ENCODE measurements at places on chromosomes 7 and 10.
A peak's percentile ranks its signal among the peaks of the same experiment; 100 is the strongest.

- no peak for DNase-seq
Observed at GRCh38 chr10:10892290-10892875, 125.3 kb upstream of the CELF2 start.

DNA sequence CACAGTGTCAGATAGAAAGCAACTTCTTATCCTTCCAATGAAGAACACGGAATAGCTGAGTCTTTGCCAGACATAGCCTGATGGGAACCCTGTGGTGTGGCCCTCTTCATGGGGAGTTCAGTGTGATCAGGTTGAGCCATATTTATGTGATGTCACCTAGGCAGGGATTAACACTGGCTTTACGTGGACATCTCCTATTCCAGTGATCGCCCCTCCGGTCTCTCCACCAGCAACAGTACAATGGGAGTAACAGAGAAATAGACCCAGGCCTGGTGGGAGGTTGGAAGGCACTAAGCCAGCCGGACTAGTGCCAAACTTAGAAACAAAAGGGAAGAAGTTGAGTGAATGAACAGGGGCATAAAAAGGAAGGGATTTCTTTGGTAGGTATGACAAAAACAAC is 358.1 kb downstream of the PRPF18 start:
- DNase-seq = no peak

GRCh38 chr7:1041551-1042491 is 2.5 kb upstream of the GPR146 start:
- DNase-seq = no peak

DNA sequence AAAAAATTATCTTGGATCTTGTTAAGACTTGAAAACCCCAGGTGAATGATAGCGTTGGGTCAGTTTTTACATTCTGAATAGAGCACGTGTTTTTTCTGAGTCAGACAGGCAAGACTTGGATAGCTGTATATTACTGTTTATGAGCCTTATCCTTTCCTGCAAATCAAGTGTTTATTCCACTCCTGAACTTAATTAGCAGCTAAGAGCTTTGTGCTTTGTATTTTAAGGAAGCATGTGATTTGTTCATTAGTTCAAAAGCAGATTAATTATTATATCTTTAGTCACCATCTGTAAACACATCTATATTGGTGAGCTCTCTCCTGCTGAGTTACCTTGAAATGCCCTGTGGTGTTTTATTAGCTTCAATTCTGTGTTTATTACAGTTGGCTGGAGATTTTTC is 98.6 kb upstream of the PRPS1L1 start:
- DNase-seq = peak; percentile 97

- DNase-seq = peak; percentile 95
Observed at GRCh38 chr10:121310151-121310711, 288.0 kb downstream of the FGFR2 start.

DNA sequence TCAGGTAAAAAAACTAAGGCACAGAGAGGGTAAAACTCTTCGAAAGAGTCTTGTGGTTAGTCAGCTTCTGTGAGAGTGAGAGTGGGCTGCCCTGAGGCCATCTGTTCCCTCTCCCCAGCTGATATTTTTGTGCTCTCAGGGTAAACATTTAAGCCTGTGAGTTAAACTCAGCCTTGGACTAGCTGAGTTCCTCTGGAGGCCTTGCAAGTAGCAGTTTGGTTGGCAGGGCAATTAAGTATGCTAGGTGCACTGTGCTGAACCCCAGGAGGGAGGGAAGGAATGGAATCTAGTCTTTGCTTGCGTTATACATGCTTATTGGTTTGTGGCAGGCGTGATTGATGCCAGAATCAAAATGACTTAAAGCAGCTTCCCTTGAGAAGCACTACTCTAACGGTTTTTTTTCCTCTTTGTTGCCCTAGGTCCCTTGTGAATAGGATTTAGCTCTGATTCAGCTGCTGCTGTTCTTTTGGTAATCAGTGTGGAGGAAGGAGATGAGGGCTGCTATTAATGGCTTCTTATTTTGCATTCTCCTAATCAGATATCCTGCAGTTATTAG is 140.2 kb downstream of the AUTS2 start:
- DNase-seq = peak; percentile 93

DNA sequence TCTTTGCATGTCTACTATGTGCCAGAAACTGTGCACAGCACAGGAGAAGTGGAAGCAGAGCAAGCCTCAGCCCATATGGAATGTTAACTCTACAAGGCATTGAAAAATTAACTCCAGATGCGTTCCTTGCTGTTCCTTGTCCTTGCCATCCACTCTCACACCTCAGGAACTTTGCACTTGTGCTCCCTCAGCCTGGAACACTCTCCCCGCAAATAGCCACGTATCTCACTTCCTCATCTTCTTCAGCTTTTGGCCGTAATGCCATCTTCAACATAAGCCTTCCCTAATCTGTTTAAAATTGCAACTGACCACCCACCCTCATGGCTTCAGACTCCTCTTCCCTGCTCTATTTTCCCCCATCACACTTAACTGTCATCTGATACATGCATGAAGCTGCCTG is 83.2 kb upstream of the CAPZA2 start:
- no peak for DNase-seq

DNA sequence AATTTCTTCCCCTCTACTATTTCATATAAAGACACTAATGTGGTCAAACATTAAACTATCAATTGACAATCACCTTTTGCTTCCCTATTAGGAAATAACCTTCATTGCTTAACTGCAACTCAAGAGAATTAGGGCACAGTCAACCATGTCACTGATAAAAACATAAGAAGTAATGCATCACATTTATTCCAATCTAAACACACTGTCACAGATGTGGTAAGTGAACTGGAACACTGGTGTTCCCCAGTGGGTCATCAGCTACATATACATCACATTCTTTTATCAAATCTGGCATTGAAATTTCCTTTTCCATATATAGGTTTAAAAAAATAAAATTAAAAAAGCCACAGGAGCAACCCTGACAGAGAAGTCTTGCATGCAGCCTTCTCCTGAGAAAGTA is 3.7 kb downstream of the TRIL start:
- peak; percentile 34 for DNase-seq

DNA sequence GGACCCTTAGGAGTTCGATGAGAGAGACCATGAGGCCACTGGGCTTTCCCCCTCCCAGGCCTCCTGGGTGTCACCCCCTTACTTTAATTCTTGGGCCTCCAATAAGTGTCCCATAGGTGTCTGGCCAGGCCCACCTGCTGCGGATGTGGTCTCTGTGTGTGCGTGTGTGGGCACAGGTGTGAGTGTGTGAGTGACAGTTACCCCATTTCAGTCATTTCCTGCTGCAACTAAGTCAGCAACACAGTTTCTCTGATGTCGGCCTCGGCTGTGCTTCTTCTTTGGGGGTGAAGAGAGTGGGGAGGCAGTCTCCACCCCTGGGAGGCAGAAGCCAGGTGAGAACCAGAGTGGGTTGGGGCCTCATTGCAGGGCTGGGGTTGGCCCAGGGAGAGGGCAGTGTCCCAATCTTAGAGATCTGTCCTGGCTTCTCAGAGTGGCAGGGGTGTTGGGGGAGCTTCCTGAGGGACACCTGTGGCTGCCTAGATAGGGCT is 1.5 kb downstream of the PVRIG start:
- DNase-seq = no peak

- no peak for DNase-seq
Observed at GRCh38 chr10:28684157-28684985, 7.0 kb downstream of the BAMBI start.

GRCh38 chr10:76915316-76915715 is 722.3 kb downstream of the KCNMA1 start:
- no peak for DNase-seq

- DNase-seq = no peak
Observed at GRCh38 chr10:119536508-119537025, 6.0 kb downstream of the RGS10 start.

GRCh38 chr7:2033586-2034135 is 199.1 kb downstream of the MAD1L1 start:
- DNase-seq = no peak

- DNase-seq = no peak
Observed at GRCh38 chr7:113562242-113562641, 356.6 kb downstream of the PPP1R3A start.

- no peak for DNase-seq
Observed at GRCh38 chr7:44757311-44757710, 8.7 kb downstream of the ZMIZ2 start.

GRCh38 chr7:130941322-130942210 is 207.6 kb upstream of the KLF14 start:
- DNase-seq = peak; percentile 81

GRCh38 chr7:137934941-137935883 is 66.7 kb downstream of the CREB3L2 start:
- DNase-seq = no peak

DNA sequence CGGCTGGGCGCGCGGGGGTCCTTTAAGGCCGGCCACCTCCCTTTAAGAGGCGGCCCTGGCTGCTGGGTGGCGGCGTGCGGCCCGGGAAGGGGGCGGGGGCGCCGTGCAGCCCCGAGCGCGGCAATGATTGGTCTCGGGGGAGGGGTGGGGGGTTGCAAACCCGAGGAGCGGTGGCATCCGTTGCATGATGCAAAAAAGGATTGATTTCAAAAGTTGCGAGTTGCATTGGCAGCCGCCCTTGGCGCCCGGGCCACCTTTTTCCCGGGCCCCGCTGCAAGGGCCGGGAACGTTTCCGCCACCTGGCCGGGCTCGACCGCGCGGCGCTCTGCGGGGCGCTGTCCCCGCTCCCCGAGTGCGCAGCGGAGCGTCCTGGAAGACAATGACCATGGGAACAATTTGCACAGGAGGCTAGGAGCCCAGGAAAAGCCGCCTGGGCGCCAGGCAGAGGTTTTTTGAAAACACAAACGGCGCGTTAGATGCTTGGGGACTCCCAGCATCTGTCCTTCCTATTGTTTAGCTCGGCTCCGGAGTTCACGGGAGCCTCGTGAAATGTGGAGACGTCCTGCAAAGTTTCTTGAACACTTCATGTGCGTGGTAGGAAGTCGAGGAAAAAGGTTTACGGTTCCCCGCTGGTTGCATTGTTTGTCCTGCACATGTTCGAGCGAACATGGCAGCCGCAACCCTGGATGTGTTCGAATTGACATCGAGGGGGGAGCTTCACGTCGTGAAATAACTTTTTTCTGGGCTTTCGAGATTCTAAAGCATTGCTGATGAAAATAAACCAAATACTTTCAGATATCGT is at the start of gene SEPHS1:
SEPHS1 (minus strand) TSS at position 78 of the 802 bp plus-strand sequence. CDS start 3,343 bp downstream, outside the sequence.
- peak; percentile 86 for DNase-seq

GRCh38 chr7:138773817-138774216 is 24.0 kb upstream of the TMEM213 start:
- DNase-seq = no peak

DNA sequence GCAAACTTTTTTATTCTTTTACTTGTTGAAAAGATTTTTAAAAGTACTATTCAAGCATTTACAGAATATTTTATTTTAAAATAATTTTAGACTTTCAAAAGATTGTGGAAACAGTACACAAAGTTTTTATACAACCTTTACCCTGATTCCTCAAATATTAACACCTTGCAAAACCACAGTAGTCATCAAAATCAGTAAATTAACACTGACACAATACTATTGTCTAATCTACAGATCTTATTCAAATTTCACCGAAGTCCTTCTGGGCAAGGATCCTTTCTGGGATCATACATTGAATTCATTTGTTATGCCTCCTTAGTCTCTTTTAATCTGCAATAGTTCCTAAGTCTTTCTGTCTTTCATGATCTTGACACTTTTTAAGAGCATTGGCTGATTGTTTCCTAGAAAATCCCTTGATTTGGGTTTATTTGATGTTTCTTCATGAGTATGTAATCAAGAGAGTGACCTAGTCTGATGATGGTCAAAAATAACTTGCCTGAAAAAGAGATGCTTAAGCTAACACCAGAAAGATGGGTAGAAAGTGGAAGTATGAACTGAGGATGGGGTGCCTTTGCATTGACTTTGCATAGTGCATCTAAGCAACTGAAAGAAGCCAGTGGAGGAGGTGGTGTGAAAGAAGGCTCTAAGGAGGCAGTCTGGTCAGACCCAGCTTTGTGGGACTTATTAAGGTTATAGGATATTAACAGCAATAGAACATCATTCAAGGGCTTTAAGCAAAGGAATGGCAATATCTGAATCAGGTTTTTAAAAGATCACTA is 9.7 kb downstream of the STAMBPL1 start:
- no peak for DNase-seq

GRCh38 chr7:3107228-3107763 is 63.6 kb upstream of the CARD11 start:
- no peak for DNase-seq

- no peak for DNase-seq
Observed at GRCh38 chr10:94194256-94194655, 168.5 kb downstream of the NOC3L start.

DNA sequence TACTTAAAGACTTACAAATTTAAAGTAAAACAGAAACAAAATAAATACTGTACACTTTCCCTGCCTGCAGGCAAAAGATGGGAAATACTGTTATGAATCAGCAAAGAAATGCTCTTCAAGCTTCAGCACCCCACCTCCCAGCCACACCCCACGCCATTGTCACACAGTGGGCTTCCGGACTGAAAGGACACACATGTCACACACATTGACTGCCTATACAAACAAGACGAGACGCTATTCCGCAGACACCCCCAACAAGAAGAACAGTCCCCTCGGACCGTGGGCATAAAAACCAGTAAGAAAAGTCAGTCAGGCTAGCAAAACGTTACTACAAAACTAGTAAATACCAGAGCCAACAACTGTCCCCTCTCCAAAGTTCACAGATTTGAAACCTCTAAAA is 22.2 kb upstream of the PARP12 start:
- DNase-seq = peak; percentile 22

GRCh38 chr10:11344550-11344949 is 266.9 kb downstream of the USP6NL start:
- no peak for DNase-seq

- peak; percentile 71 for DNase-seq
Observed at GRCh38 chr10:118272149-118272721, 69.9 kb downstream of the FAM204A start.

- no peak for DNase-seq
Observed at GRCh38 chr10:22856444-22857074, 71.3 kb upstream of the ARMC3 start.

DNA sequence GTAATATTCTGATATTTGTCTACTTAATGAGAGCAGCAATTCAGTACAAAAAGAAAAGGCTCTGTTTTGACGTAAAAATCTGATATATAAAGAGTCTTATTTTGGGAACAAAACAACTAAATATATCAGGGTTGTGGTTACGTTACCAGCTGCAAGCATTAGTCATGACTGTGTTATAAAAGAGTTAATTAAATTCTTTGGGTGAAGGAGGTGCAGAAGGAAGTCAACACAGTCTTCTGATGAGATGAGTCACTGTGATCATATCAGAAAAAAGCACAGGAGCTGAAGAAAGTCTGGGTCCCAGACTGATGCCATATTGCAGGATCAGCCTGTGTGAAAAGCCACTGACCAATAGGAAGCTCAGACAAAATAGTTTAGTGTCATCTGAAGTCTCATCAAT is 234.3 kb upstream of the TEX47 start:
- no peak for DNase-seq
